Inflammatory macrophage treated with lipopolysaccharide for 4 hours (primary cell): ENCODE measurements at places on chromosomes 1 and 21.

- no peak for DNase-seq
Measured at GRCh38 chr1:232044728-232045127, 418.1 kb downstream of the DISC1 start.

GRCh38 chr1:225772323-225772768 is 5.3 kb upstream of the SRP9 start:
- DNase-seq = peak; percentile 73

DNA sequence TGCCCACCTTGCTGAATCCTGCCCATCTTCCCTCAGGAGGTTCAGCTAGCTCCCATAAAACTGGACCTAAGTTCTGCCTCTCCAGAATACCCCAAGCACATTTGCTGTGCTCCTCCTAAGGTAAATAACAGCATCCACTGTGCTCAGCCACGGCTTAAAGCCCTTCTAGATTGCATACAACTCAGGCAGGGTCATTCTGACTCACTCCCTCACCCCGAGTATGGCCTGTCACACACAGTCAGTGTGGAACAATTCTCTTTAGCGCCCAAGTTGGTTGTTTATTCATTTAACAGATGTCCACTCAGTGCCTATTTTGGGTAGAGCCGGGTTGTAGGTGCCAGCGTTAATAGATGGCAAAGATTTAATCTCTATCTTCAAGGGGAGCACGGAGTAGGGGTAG is 147.5 kb upstream of the EDN2 start:
- DNase-seq = no peak

- DNase-seq = no peak
Measured at GRCh38 chr1:171403393-171403792, 81.9 kb upstream of the PRRC2C start.

- no peak for DNase-seq
Measured at GRCh38 chr1:218553197-218553596, 208.1 kb downstream of the TGFB2 start.

GRCh38 chr1:39960431-39960958 is 5.5 kb downstream of the MFSD2A start:
- DNase-seq = peak; percentile 69

GRCh38 chr1:183918589-183918988 is 113.7 kb downstream of the RGL1 start:
- DNase-seq = no peak

DNA sequence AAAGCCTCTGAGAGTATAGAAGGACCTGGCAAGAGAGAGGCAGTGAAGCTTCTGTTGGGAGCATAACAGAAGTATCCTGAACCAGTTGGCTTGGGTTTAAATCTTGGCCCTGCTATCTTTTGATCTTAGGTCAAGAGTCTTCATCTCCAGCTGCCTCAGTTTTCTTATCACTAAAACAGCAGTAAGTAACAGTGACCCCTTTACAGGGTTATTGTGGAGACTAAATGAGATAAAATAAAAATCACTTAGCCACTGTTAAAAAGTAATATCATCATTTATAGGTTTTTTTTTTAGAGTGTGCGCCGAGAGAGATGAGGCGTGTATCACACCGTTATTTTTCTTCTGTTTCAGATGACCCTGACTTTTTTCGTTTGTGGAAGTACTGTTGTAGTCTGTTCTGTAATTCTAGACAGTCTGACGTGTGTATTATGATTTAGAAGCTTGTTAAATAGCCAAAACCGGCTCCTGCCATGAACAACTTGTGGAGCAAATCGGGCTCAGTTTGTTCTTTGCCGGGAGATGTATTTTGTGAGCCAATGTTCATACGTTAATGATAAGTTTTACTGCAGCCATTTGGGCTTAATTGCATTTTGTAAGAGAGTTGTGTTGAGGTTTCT is 1.1 kb downstream of the THRAP3 start:
- no peak for DNase-seq

- no peak for DNase-seq
Measured at GRCh38 chr1:48686159-48686558, 90.5 kb downstream of the BEND5 start.

GRCh38 chr1:215888159-215888558 is 321.1 kb downstream of the KCTD3 start:
- DNase-seq = no peak

DNA sequence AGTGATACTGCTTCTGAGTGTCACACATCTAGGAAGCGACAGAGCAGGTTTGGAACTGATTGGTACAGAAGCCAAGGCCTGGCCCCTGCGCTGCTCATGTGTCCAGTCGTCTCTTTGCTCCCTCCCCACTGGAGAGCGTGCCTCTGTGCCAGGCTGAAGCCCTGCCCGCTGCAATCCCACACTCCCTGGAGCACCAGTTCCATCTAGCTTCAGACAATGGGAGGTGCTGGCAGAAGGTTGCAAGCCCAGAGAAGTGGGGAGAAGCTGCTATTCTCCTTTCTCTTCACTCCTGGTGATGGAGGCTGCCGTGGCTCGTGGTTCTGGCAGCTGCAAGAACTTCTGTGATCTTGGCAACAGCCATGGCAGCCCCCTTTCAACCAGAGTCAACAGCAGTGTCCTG is 250.9 kb downstream of the MATN1 start:
- no peak for DNase-seq

GRCh38 chr1:94797291-94797690 is 22.9 kb upstream of the SLC44A3 start:
- DNase-seq = no peak

DNA sequence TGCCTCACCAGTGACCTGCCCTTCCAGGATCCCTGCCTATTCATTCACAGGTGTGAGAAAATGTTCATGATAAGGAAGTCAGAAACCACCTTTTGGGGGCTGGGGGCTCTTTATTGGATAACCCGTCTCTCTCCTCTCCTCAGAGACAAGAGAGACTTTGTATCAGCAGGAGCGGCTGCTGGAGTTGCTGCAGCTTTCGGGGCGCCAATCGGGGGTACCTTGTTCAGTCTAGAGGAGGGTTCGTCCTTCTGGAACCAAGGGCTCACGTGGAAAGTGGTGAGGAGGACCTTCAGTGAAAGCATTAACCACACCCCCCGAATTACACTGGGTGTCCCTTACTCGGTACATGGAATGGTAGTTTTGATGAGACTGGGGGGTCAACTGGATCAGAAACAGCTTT is 20.6 kb downstream of the NPPA start:
- DNase-seq = no peak

DNA sequence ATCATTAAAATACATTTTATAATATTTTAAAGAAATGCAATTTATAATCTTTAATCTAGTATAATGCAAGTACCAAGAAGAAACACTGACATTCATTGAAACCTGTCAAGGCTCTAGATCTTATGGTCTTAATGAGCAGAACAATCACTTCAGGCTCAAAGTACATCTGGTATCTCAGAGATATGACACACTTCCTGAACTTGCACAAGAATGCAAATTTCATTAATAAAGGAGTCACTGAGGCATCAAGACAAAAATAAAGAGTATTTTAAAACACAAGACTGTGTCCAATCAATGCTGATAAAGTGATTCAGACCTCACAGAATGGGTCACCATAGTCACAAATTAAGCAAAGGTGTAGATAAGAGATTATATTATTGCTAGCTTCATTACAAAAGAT is 178.1 kb downstream of the AK5 start:
- peak; percentile 33 for DNase-seq

GRCh38 chr1:200294241-200294640 is 115.6 kb downstream of the ZNF281 start:
- DNase-seq = no peak

DNA sequence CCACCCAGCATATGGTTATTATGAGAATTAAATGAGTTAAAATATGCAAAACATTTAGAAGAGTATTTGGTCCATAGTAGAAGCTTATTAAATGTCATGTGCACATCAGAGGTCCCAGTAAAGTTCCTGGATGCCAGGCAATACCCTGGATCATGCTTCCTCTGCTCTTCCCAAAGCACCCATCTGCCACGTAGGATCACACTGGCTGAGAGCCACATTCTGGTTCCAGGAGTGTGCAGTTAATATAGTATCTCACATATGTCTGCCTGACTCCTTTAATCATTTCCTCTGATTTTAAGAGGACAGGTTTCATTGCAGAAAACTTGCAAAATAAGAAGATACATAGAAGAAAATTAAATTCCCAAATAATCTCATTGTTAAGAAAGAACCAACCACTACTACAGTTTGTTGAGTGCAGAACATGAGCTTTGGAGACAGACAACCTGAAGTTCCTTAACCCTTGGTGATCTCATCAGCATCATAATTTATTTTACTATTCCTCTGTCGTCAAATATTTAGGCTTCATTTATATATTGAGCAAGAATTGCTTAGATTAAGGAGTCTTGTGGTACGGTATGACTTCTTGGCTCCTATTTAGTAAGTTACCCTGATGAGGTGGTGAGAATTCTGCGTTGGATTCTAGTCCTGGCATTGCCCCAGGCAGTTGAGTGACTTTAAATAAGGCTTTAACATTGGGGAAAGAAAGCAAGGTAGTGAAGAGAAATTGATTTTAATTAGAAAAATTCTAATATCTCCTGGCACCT is 12.3 kb downstream of the SGIP1 start:
- DNase-seq = no peak

DNA sequence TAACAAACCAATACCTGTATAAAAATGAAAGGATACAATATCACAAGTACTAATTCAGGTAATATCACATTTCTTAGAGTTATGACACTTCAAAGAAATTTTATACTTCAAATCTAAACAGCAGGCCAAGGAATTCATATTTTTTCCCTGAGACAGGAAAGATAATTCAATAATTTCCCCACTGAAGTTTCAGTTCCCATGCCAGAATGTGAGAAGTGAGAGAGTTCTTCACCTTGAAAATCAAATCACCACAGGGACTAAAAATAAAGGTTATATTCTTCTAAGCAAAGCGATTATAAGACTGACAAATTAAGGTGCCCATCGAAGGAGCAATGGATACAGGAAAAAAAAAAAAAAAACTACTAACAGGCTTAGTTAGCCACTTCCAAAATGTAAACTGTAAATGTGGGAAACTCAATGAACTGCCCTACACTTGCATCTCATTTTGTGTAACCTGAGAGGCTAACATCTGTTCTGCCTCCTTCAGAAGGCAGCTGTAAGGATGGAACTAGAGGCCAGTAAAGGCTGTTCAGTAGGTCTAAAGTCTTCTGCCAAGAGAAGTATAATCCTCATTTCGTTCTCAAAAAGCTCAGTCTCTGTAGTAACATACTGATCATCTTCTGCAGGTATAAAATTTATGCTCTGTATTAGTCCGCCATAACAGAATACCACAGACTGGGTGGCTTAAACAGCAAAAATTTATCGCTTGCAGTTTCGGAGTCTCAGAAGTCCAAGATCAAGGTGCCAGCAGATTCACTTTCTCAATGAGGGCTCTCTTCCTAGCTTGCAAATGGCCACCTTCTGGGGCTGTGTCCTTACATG is 127.8 kb downstream of the RERE start:
- DNase-seq = no peak

GRCh38 chr1:194533641-194534040 is 1347.2 kb upstream of the B3GALT2 start:
- DNase-seq = no peak

DNA sequence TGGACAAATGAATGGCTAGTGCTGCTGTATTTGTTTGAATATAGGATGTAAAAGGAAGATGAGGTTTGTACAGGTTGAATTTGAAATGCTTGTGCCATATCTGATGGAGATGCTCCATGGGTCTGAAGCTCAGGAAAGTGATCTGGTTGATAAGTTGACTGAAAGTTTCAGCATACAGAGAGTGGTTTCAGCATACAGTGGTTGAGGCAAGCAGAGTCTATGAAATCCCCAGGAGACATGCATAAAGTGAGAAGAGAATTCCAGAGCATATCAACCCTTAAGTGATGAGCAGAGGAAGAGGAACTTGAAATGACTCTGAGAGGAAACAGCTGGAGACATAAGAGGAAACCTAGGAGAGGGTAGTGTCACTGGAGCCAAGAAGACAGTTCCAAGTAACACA is 21.7 kb downstream of the TCHHL1 start:
- no peak for DNase-seq
